CD4-positive, alpha-beta T cell treated with Interleukin-4 for 4 hours (primary cell): ENCODE measurements at places on chromosomes 6 and 20.

DNA sequence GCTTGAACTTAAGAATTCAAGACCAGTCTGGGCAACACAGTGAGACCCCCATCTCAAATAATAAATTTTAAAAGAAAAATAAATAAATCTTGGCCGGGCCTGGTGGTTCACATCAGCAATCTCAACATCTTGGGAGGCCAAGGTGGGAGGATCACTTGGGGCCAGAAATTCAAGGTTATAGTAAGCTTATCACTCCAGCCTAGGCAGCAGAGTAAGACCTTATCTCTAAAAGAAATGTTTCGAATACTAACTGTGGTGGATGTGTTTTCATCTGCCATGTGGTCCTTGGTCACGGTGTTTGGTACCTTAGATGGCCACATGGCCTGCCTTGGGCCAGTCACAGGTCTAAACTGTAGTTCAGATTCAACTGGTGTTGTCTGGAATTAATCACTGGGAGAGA lies 5.8 kb downstream of the UBE2C start:
- no peak for DNase-seq

DNA sequence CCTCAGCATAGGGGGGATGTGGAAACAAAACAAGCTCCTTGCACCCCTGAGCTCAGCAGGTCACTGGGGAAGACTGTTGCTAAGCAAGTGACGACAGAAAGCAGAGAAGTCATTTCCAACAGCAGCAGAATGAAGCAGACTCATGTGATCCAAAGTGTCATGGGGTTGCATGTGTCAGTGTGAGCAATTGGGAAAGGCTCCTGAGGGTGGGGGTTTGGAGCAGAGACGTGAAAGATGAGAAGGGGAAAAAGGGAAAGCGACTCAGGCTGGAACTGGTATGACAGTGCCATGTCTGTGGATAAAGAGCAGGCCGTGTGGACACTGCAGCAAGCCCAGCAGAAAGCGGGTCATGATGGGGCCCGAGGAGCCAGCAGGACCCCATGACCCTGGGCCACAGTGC lies 363.9 kb downstream of the PREX1 start:
- DNase-seq, result no peak

DNA sequence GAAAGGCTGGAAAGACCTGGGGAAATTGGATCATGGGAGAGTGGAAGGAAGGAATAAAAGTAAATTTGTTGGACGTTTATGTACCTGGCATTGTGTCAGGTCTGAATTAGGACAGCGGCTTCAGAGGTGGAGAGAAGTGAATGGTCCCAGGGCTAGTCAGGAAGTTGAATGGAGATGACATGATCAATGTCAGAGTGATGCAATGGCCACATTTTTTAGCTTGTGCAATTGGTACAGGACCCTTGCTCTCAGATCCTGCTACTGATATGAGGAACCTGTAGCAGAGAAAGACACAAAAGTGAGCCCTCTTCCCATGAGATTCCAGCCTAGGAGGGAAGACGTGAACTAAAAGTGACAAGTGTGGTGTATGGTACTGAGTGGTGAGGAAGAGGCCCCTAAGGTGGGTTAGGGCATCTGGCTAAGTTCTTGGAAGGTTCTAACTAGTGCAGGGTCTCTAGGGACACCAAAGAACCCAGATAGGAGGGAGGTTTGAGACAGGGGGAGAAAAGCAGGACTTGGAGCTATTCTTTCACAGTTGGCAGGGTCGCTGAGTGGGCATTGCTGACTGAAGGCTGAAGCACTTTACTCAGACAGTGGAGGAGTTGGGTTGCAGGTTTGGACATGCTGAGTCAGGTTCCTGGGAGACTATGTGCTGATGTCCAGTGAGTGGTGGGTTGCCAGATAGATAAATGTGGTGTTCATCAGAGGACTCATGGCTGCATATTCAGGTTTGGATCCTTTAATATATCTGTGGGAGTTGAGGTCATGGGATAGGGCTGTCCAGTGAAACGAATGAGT lies 266.1 kb upstream of the RNF24 start:
- DNase-seq, result no peak

- no peak for DNase-seq
These were observed 67.6 kb downstream of the CD2AP start for GRCh38 chr6:47545223-47545622.

GRCh38 chr6:120077489-120077888 lies 727.9 kb upstream of the MAN1A1 start:
- DNase-seq, result no peak

DNA sequence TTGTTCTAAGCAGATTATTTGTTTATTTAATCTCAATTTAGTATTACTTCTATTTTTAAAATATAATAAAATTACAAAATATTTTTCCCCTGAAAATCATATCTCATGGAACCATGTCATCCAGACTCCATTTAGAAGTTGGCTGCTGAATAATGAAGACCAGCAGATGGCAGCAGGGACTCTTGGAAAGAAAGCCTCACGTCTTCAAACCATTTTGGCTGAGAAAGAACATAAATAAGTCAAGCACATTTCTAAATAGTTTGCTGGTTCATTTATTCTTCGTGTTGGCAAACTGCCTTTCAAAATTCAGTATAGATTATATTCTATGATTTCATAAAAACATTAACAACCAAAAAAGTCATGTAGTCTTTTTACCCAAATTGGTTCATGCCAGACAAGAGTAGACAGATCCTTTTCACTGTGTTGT lies 71.7 kb downstream of the RCAN2 start:
- peak; percentile 10 for DNase-seq

- DNase-seq, result no peak
These were observed 67.2 kb downstream of the NCOA3 start for GRCh38 chr20:47568837-47569410.

GRCh38 chr20:33015114-33015484 lies 7.6 kb downstream of the BPIFB2 start:
- DNase-seq, result no peak

GRCh38 chr6:110296241-110297025 lies 61.7 kb downstream of the METTL24 start:
- DNase-seq, result no peak

- DNase-seq, result no peak
These were observed 429.5 kb upstream of the ARID1B start for GRCh38 chr6:156347656-156348055.

DNA sequence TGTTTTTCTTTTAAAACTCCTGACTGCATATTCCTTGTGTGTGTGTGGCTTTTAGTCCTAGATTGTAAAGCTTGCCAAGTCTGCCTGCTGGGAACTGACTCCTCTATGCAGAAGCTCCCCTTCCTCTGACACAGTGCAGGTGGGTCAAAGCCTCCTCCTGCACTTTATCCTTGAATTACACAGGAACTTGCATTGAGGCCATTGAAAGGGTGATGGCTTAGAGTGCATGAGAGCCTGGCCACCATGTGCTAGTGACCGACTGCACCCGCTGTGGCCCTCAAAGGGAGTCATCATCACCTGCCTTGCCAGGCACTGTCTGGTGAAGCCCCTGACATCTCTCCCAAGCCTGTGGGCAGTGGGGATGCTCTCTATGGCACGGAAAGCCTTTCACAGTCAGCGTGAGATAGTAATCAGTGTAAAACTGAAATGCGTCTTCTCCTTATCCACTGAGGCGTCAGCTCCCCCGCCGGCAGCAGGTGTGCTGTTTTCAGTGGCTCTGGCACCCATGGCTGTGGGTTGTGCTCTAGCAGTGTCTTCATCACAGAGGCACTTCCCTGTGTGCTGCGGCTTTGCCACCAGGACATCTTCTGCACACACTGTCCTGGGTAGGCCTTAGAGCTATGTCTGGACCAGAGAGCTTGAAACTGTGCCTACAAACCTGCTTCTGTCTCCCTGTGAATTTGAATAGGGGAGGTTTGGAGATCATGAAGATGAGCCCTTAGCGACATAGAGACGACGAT lies 87.9 kb downstream of the THBS2 start:
- DNase-seq, result no peak

DNA sequence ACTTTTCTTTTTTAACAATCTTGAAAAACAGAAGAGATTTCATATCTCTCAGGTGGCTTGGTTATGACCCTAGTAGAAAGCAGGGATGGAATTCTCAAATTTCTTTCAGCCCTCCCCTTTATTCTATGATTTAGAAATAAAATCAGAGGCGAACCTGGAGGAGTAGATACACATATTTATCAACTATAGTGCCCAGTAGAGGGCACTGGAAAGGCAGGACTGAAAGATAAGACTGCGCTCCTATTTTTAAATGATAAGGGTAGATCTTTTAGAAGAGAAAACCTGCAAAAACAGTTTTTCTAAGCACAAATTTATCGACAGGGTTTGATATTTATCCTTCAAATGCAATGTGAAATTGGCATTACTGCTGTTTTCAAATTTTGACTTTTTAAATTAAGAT lies 1296.6 kb downstream of the EPHA7 start:
- DNase-seq, result no peak

DNA sequence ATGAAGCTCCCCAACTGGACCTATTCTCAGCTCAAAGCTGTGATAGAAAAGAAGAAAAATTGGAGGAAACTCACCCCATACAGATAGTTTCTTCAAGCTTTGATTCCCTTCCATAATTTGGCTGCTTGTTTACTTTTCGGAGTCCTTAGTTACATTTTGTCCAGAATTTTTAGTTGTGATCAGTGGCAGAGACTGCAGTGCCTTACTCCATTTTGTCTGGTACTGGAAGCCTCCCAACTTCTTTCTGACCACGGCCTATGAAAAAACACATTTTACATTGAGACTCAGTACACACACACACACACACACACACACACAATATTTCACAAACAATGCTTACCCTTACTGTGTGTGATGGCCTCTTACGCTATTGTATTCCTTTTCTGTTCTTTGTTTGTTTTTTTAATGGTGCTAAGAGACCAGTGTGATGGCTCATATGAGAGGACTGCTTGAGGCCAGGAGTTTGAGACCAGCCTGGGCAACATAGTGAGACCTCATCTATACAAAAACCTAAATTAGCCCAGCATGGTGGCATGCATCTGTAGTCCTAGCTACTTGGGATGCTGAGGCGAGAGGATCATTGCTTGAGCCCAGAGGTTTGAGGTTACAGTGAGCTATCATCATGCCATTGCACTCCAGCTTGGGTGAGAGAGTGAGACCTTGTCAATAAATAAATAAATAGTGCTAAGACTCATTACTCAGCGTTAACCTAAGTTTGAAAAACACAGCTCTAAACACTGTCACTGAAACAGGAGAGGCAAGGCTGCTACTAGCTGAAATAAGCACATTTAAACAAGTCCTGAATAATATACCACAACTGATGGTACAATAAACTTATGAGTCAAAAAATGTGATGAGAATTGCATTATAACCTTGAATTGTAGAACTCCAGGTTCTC lies 13.8 kb upstream of the RNF8 start:
- no peak for DNase-seq

DNA sequence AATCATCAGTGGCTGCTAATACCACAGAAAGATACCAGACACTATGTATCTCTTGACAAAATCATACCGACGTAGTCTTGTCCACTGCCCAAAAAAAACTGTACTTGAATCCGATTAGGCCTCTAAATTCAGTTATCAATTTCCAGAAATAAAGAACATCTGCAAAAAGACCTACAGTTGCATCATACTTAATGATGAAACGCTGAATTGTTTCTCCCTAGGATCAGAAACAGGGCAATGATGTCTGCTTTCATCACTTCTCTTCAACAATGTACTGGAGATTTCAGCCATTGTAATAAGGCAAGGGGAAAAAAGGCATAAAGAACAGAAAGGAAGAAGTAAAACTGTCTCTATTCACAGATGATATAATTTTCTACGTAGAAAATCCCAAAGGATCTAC lies 152.0 kb downstream of the TASP1 start:
- no peak for DNase-seq
